Activated CD8-positive, alpha-beta memory T cell treated with anti-CD3 and anti-CD28 coated beads, Interleukin-2, amount 10 ng/mL, durations not matched to agents 7 days and 5 days (primary cell): ENCODE measurements at places on chromosomes 12 and 14. TPM values are rescaled to one million over a fixed set of nuclear protein-coding genes. Genes with fewer than 3 reads are reported as not detected.
A peak's percentile ranks its signal among the peaks of the same experiment; 100 is the strongest.

Gene CISTR
- total RNA-seq, result not detected

Gene SCNN1A
- 0.49 TPM for total RNA-seq

Gene ADAM21
- total RNA-seq, result 0.07 TPM

Gene SLC6A15
- not detected for total RNA-seq

Gene NOPCHAP1
- 16.1 TPM for total RNA-seq

Gene SDSL
- total RNA-seq, result 0.32 TPM

Gene FGF6
- not detected for total RNA-seq

Gene PGF
- total RNA-seq, result 0.56 TPM

Gene CRIP1
- 546 TPM for total RNA-seq

DNA sequence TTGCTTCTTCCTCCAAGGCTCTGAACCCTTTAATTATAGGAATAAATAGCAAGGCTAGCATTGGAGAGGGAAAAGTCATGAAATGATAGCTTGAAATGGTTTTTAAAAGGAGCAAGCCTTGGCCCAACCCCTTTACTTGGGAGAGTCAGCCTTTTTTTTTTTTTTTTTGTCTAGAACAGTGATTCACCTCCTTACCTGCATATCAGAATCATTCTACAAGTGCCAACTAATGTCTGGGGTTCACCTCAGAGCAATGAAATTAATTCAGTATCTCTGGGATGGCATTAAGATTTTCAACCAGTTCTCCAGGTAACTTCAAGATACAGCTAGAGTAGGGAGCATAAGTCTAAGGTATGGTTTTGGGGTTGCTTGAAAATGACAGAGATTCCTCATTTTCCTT lies 41.3 kb upstream of the TMTC2 start:
- peaks cover 7% of the 10 kb centered on the region for H3K27me3 ChIP-seq
- DNase-seq, result no peak
- no peak overlapping the region for H3K27ac ChIP-seq
- peaks cover 5% of the 10 kb centered on the region for H3K4me1 ChIP-seq
- H3K4me3 ChIP-seq, result no peak overlapping the region
- no peaks in the 10 kb centered on the region for H3K36me3 ChIP-seq

GRCh38 chr14:26833621-26834176 lies 235.9 kb upstream of the NOVA1 start:
- H3K4me1 ChIP-seq, result no peaks in the 10 kb centered on the region
- DNase-seq, result no peak
- H3K36me3 ChIP-seq, result no peaks in the 10 kb centered on the region
- H3K27me3 ChIP-seq, result no peaks in the 10 kb centered on the region
- H3K27ac ChIP-seq, result no peak overlapping the region

GRCh38 chr14:89760086-89760485 lies 194.4 kb downstream of the EFCAB11 start:
- peaks cover 4% of the 10 kb centered on the region for H3K4me1 ChIP-seq
- DNase-seq, result no peak
- H3K27me3 ChIP-seq, result no peaks in the 10 kb centered on the region
- H3K27ac ChIP-seq, result no peak overlapping the region
- H3K36me3 ChIP-seq, result peaks cover 7% of the 10 kb centered on the region

- peaks cover 11% of the 10 kb centered on the region for H3K4me1 ChIP-seq
- H3K27me3 ChIP-seq, result no peaks in the 10 kb centered on the region
- DNase-seq, result no peak
- H3K27ac ChIP-seq, result no peak overlapping the region
Observed at GRCh38 chr14:55398679-55399078, 13.0 kb downstream of the ATG14 start.

GRCh38 chr14:38098074-38098836 lies 109.4 kb upstream of the SSTR1 start:
- H3K27me3 ChIP-seq, result no peaks in the 10 kb centered on the region
- DNase-seq, result no peak
- no peak overlapping the region for H3K27ac ChIP-seq
- H3K36me3 ChIP-seq, result peaks cover 7% of the 10 kb centered on the region
- H3K4me1 ChIP-seq, result peaks cover 2% of the 10 kb centered on the region

- no peak overlapping the region for H3K4me3 ChIP-seq
- H3K27me3 ChIP-seq, result peaks cover 7% of the 10 kb centered on the region
- DNase-seq, result no peak
- no peaks in the 10 kb centered on the region for H3K36me3 ChIP-seq
- no peak overlapping the region for H3K27ac ChIP-seq
Observed at GRCh38 chr12:6786416-6787094, 2.8 kb upstream of the CD4 start.

DNA sequence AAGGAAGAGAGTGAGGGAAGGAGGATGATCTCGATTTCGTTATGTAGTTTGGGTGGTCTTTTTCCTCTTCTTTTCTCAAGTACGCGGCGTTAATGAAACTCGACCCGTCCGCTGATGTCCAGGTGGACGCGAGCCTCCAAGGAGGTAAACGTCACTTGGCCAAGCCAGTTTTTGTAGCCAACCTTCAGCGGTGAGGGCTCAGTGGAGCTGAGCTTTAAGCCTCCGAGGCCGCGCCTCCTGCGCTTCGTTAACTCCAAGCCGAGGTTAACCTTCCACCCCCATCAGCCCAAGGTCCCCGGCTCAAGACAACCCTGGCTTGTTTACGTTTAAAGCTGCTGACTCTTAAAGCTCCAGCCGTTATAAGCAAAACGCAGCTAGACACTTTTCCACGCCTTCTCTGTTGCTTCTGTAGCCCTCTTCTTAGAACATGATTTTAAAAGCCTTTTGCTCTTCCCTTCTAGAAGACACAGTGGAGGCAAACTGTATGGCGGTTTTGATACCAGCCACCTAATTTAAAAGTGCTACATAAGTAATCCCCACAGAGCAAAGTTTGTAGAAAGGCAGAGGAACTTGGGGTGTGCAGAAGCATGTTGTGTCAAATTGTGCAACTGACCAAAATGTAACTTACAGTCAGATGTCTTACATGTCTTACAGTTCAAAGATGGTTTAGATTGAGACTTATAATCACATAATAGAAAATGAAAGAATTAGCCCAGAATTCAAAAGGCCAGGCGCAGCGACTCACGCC lies 923 bp upstream of the ITPR2 start:
- H3K27ac ChIP-seq, result peak overlapping the region; percentile 79
- H3K4me1 ChIP-seq, result peaks cover 33% of the 10 kb centered on the region
- peak overlapping the region; percentile 94 for H3K4me3 ChIP-seq
- H3K36me3 ChIP-seq, result peaks cover 8% of the 10 kb centered on the region
- H3K27me3 ChIP-seq, result no peaks in the 10 kb centered on the region

GRCh38 chr14:90981636-90982035 lies 78.8 kb downstream of the RPS6KA5 start:
- H3K4me3 ChIP-seq, result no peak overlapping the region
- no peak for DNase-seq
- peaks cover 31% of the 10 kb centered on the region for H3K36me3 ChIP-seq
- no peaks in the 10 kb centered on the region for H3K27me3 ChIP-seq

- H3K27ac ChIP-seq, result no peak overlapping the region
- no peak overlapping the region for H3K4me3 ChIP-seq
- H3K4me1 ChIP-seq, result peaks cover 4% of the 10 kb centered on the region
- peaks cover 7% of the 10 kb centered on the region for H3K36me3 ChIP-seq
- no peak for DNase-seq
- H3K27me3 ChIP-seq, result no peaks in the 10 kb centered on the region
Observed at GRCh38 chr12:121511916-121512315, 68.9 kb downstream of the KDM2B start.

DNA sequence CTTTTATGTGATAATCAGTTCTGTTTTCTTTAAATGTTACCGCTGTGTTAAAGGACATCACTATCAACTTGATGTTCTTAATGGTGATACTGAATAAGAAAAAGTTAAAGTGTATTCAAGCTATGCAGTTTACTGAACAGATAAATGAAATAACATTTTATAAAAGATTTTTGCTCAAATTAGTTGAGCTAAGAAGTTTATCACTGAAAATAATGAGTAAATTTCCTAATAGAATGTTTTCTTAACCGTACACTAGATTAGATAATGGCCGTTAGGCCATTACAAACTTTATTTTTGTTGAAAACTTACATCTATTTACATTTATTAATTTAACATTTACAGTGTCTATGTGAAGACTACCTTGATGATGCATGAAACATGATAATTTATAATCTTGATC lies 25.0 kb downstream of the ATF7IP start:
- H3K27ac ChIP-seq, result peak overlapping the region; percentile 94
- H3K36me3 ChIP-seq, result peaks cover 55% of the 10 kb centered on the region
- no peaks in the 10 kb centered on the region for H3K27me3 ChIP-seq
- peak overlapping the region; percentile 79 for H3K4me3 ChIP-seq
- peaks cover 66% of the 10 kb centered on the region for H3K4me1 ChIP-seq

DNA sequence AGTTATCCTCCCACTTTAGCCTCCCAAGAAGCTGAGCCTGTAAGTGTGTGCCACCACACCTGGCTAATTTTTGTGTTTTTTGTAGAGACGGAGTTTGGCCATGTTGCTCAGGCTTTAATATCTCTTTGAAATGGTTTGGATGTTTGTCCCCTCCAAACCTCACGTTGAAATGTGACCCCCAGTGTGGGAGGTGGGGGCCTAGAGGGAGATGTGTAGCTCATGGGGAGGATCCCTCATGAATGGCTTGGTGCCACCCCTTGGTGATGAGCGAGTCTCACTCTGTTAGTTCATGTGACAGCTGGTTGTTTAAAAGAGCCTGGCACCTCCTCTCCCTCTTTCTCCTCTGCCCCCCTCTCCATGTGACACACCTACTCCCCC lies 23.6 kb upstream of the TTC7B start:
- H3K4me1 ChIP-seq, result peaks cover 36% of the 10 kb centered on the region
- no peak overlapping the region for H3K4me3 ChIP-seq
- peak; percentile 12 for DNase-seq
- H3K36me3 ChIP-seq, result peaks cover 2% of the 10 kb centered on the region
- H3K27me3 ChIP-seq, result peaks cover 6% of the 10 kb centered on the region

GRCh38 chr14:30527196-30527595 lies 31.8 kb upstream of the G2E3 start:
- peaks cover 2% of the 10 kb centered on the region for H3K4me1 ChIP-seq
- DNase-seq, result no peak
- H3K27me3 ChIP-seq, result no peaks in the 10 kb centered on the region
- no peak overlapping the region for H3K27ac ChIP-seq

- no peak overlapping the region for H3K27ac ChIP-seq
- H3K27me3 ChIP-seq, result no peaks in the 10 kb centered on the region
- H3K4me1 ChIP-seq, result peaks cover 16% of the 10 kb centered on the region
- no peak for DNase-seq
Observed at GRCh38 chr12:10331642-10332239, 24.1 kb downstream of the KLRD1 start.

DNA sequence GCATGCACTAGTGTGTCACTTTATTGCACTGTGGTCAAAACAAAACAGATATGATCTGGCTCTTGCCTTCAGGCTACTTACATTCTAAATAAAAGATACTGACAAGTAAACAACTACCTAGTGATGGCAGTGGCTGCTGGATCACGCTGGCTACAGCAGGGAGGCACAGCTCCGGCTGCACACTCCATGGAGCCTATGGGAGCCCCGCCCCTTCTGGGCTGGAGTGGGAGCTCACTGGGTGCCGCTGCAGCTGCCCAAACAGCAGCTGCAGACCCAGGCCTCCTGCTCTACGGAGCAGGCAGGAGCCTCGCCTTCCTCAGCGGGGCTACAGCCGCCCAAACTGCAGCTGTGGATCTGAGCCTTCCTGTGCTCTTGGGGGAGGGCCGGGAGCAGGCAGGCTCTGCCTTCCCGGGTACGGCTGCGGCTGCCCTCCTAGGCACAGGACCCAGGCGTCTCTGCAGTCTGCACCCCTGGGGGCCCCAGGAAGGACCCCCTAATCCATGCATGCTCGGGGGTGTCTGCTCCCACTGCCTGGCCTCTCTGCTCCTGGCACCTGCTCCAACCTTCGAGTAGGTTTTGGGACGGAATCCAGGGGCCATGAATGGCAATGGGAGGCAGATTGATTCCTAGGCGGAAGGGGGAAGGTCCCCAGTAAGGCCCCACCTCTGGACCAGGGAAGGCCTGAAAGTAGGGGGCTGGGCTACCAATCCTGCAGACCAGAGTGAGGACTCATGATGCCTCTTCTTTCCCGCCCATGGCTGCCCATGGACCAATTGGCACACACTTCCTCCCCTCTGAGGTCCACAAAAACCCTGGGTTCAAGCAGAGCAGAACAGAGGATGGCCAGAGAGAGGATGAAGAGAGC lies 253.1 kb downstream of the ANO6 start:
- H3K4me3 ChIP-seq, result no peak overlapping the region
- no peak for DNase-seq
- no peaks in the 10 kb centered on the region for H3K36me3 ChIP-seq

- H3K4me1 ChIP-seq, result no peaks in the 10 kb centered on the region
- no peaks in the 10 kb centered on the region for H3K36me3 ChIP-seq
- H3K27me3 ChIP-seq, result no peaks in the 10 kb centered on the region
- no peak overlapping the region for H3K4me3 ChIP-seq
Observed at GRCh38 chr12:74412606-74413230, 124.9 kb upstream of the ATXN7L3B start.

DNA sequence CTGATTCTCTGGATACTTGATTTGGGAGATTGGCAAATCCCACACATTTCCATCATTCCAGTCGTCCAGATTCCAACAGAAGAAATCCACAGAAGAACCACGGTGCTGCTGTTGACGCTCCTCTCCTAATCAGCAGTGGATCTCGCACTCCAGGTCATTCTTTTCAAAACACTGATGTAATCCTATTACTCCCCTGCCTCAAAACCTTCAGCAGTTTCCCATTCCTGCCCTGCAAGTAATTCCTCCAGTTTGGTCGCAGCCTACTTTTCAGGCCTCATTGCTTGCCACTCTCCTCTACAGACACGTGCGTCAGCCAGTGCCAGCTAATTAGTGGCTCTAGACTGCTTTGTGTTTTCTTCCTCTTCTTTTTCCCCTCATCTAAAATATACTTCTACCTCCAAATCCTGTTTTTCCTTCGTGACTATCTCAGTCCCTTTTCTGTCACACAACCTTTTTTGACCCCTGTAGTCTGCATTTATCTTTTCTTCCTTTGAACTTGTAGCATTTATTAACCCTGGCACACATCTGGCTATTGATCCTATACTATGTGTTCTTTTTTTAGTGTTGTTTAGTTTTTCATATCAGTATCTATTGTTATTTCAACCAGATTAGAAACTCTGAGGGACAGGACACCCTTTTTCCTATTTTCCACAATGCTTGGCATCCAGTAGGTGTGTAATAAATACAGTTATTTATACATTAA lies 36.8 kb downstream of the PRORP start:
- H3K4me1 ChIP-seq, result peaks cover 40% of the 10 kb centered on the region
- H3K27ac ChIP-seq, result no peak overlapping the region
- no peaks in the 10 kb centered on the region for H3K27me3 ChIP-seq
- H3K36me3 ChIP-seq, result peaks cover 20% of the 10 kb centered on the region
- DNase-seq, result no peak

GRCh38 chr12:69985656-69986055 lies 160.6 kb downstream of the MYRFL start:
- H3K4me1 ChIP-seq, result no peaks in the 10 kb centered on the region
- H3K36me3 ChIP-seq, result no peaks in the 10 kb centered on the region
- no peak overlapping the region for H3K27ac ChIP-seq
- peaks cover 2% of the 10 kb centered on the region for H3K27me3 ChIP-seq
